ENCODE measurements at places on chromosomes 2 and 18.
A peak's percentile ranks its signal among the peaks of the same experiment; 100 is the strongest.

- peak; percentile 60 for DNase-seq
Measured at GRCh38 chr2:85277416-85278158, 50.2 kb downstream of the TGOLN2 start.

- DNase-seq, result no peak
Measured at GRCh38 chr2:191151331-191151730, 537 bp upstream of the STAT4 start.

- no peak for DNase-seq
Measured at GRCh38 chr18:80168982-80169381, 59.9 kb downstream of the ADNP2 start.

GRCh38 chr2:199932312-199932855, 21.3 kb downstream of the C2orf69 start:
- DNase-seq, result no peak

GRCh38 chr2:102604769-102605168, 14.6 kb upstream of the SLC9A2 start:
- DNase-seq, result no peak

DNA sequence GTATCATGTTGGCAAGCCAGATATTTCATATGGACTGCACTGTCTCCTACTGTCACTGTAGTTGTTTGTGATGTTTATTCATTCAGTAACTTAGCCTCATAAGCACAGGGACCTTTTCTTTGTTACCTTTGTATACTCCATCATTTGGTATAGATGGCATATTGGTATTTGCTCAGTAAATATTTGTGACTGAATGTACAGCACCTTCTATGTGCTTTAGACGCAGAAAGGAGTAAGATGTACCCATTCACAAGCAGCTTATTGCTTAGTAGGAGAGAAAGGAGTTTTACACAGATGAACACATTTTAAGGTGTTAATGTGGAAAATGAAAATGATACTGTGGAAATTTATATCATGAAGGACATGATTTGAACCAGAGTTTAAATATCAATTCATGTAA, 12.0 kb downstream of the EPC2 start:
- DNase-seq, result no peak

DNA sequence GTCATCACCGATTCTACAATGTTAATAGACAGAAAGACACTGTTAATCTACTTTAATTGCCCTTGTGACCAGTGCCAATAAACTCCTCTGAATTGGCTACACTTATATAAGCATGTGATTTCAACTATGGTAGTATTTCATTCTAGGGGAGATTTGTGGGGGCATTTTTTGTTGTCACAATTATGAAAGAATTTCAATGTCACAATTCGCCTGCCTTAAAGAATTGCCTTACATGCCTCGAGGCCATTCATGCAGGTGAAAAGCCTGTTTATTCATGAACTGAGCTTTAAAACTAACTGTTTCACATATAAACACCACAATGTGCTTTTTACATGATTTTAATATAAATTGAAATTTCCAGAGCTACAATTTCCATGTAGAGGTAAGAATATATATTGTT, 162.8 kb downstream of the GCA start:
- DNase-seq, result no peak

DNA sequence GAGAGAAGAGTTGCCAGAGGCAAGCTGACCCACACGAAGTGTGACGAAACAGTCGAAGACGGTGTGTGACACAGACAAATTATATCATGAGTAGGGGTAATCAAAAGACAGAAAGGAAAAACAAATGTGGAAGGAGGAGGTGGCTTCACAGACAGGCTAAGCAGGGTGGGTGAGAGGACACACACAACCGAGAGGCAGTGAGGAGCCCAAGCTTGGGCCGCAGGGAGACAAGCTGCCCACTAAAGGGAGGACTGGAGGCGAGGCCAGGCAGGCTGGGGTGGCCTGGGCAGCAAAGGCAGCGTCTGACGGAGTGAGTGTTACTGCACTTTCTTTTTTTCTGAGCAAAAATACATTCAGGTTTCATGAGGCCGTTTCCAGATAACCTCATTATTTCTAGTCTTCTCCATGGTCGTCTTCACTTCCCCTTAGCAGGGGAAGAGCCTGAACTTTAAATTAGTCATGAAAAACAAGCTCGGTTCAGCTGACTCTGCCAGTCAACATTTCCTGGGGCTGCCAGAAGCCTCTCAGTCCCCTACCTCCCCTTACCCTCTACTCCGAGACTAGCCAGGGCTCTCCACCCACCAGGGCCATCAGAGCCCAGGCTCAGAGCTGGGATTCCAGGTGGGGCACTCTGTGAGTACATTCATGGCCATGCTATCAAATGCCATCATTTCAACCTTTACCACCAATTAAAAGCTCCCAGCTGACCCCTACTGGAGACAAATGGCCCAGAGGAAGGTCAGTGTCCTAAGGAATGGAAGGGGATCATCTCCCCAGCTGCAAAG, 13.8 kb upstream of the ZFP36L2 start:
- DNase-seq, result no peak

- no peak for DNase-seq
Measured at GRCh38 chr2:163717515-163717914, 18.3 kb downstream of the FIGN start.

- no peak for DNase-seq
Measured at GRCh38 chr2:43082903-43083677, 143.3 kb downstream of the ZFP36L2 start.

- no peak for DNase-seq
Measured at GRCh38 chr18:39596221-39596620, 2030.6 kb upstream of the CELF4 start.

DNA sequence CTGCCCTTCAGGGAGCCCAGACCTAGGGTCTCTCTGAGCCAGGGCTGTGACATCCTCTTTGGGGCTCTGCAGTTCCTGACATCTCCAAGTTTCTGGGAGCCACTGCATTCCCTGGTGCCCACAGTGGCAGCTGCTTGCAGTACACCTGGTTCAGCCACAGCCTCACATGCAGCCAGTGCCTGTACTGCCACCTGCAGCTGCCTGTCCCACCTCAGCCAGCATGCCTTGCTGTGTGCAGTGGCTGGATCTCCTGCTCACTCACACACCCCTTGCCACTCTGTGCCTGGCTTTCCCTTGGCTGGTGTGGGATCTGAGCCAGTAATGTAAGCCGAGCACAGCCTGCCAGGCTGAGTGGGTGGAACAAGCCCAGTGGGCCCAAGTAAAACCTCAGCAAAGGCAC, 1288.7 kb downstream of the CNTNAP5 start:
- DNase-seq, result no peak

DNA sequence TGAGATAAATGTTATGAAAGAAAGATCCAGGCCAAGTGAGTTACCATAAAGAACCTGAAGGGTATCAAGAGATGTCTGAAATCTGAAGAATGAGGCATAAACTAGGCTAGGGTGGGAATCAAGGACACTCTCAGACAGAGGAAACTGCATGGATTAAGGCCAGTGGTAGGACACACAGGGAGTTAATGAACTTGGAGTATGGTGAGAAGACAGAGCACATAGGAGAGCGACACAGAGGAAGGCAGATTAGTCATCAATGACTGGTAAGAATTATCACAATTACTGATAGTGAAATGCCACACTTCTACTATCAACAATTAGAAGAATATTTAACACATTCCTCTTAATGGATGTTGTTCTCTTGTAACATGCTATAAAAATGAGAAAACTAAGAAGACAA, 76.9 kb downstream of the TTC21B start:
- DNase-seq, result no peak

GRCh38 chr2:181658444-181658843, 1.5 kb upstream of the CERKL start:
- DNase-seq, result no peak

GRCh38 chr18:48667276-48668254, 128.7 kb downstream of the CTIF start:
- DNase-seq, result peak; percentile 76

- DNase-seq, result no peak
Measured at GRCh38 chr2:74502147-74502719, 2.8 kb upstream of the LBX2 start.
